Dorsolateral prefrontal cortex (tissue), 122 donors: ENCODE measurements at places on chromosomes 5 and 9. TPM values are rescaled to one million over a fixed set of nuclear protein-coding genes. Genes with fewer than 3 reads are reported as not detected.

Gene ADAMTS2
- total RNA-seq, result 20.0 TPM

GRCh38 chr9:7691909-7692308 lies 107.7 kb downstream of the DMAC1 start:
- DNase-seq, result no peak

DNA sequence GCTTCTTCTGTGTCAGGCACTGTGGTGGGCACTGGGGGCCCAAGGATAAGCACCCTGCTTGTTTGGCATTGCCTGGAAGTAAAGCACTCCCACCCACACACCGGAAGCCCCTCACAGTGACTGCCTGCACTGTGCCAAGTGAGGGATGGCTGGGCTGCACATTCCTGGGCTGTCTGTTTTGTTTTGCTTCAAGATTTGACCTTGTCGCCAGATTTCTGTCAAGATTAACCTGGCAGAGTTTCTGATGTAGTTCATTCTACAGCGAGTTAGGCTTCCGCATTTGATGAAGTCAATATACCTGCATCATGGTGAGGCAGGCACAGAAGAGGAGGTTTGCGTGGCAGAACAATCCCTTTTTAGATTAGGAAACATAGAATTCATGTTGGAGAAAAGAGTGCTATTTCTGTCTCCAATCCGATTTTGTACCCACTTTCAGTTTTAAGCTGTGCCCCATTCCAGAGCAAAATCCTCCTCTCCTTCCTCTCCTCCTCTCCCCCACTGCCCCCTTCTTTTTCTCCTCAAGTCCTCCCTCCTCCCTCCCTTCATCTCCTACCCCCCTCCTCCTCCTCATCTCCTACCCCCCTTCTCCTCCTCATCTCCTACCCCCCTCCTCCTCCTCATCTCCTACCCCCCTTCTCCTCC lies 14.4 kb upstream of the BOD1 start:
- DNase-seq, result no peak

Gene GABRA1
- total RNA-seq, result 203 TPM

Gene KIF12
- total RNA-seq, result 8.1 TPM

GRCh38 chr5:83767409-83767992 lies 46.8 kb upstream of the HAPLN1 start:
- DNase-seq, result no peak

GRCh38 chr5:58394339-58394738 lies 65.5 kb downstream of the PLK2 start:
- DNase-seq, result no peak

- DNase-seq, result no peak
These were observed 17.2 kb downstream of the STARD4 start for GRCh38 chr5:111495159-111495558.

DNA sequence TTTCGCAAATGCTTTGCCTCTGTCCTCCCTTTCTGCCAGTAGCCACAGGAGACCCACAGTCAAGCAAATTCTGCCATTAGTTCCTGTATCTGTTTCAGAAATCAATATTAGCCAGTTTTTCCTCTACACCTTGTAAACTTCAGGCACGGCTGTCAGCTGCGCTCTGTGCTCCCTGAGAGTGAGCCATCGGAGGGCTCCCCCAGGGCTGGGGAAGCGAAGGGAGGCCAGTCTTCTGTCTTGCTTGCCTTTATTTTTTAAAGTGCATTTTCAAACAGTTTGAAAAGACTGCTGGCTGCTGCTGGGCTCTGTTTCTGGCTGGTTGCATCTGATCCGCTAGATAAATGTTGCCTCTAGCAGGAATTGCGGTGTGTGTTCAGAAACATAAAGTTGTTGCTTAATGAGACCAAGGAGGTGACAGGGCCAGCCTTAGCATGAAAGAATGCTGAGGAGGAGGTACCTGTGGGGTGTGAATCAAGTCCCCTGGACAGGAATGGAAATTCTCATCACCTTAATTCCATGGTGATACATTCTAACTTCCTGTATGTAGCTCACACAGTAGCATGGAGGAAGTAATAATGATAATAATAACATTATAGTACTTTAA lies 421.7 kb upstream of the KIF2A start:
- no peak for DNase-seq

DNA sequence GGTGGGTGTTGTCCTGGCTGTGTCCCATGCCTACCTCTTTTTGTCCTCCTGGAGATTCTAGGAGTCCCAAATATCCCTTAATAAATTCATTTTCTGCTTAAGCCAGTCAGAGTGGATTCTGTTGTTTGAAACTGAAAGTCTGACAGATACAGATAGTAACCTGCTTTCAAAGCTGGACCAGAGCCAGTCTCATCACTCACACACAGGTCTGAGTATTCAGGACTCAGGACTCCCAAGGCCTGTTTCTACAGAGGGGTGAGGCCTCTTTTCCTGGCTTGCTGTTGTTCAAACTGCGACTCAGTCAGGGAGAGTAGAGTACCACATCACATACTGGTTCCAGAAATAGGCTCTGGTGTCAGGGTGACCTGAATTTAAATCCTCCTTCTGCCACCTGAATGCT lies 190.1 kb downstream of the PAX5 start:
- DNase-seq, result no peak

Gene NUTM2G
- total RNA-seq, result not detected

Gene FBN2
- 1.2 TPM for total RNA-seq

Gene PCDHB16
- total RNA-seq, result 7.6 TPM

- DNase-seq, result no peak
These were observed 51.5 kb downstream of the RAI14 start for GRCh38 chr5:34707451-34708107.

- no peak for DNase-seq
These were observed 95.3 kb downstream of the XRCC4 start for GRCh38 chr5:83172655-83173054.

GRCh38 chr9:87139099-87139730 lies 191.9 kb upstream of the GAS1 start:
- DNase-seq, result no peak

Gene HRH2
- total RNA-seq, result 20.2 TPM

DNA sequence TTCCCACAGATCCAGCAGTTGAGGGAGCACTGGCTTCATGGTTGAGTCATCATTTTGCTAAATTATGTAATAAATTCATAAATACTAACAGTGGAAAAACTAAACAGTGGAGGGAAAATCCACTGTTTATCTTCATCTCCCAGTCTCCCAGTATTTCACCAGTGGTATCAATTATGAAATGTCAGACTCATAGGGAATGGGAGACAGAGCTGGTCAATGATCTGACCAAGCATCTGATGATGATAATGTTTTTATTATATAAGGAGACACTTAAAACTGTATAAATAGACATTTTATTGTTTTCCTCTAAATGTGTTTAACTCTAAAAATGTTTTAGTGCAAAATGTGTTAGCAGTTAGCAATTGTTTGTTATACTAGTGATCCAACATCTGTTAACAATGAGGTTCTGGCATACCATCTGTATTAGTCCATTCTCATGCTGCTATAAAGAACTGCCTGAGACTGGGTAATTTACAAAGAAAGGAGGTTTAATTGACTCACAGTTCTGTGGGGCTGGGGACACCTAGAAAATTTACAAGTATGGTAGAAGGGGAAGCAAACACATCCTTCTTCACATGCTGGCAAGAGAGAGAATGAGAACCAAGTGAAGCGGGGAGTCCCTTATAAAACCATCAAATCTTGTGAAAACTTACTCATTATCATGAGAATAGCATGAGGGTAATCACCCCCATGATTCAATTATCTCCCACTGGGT lies 11.8 kb upstream of the REEP5 start:
- DNase-seq, result no peak

DNA sequence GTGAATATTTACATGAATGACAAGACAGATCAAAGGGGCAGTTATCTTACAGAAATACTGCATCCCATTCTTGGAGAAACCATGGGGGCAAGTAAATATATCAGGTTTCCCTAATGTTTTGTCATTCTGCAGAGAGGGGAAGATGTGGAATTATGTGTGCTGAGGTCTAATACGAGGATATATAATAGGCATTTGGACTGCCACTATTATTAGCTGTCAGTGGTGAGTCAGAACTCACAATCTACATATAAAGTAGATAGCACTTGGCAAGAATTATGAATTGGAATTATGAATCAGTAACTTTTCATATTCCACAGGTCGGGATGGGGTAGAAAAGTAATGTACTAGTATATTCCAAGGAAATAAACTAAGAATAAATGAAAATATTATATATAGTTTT lies 121.7 kb downstream of the GIN1 start:
- DNase-seq, result no peak

- DNase-seq, result no peak
These were observed 547 bp downstream of the ANP32B start for GRCh38 chr9:97983589-97984187.
